D341Med (cell line): ENCODE measurements at places on chromosomes 3 and 15.
A peak's percentile ranks its signal among the peaks of the same experiment; 100 is the strongest.

GRCh38 chr15:92877416-92877815 is 22.7 kb upstream of the CHD2 start:
- no peak for DNase-seq

GRCh38 chr15:87631775-87632174 is 624.8 kb downstream of the NTRK3 start:
- DNase-seq: no peak

DNA sequence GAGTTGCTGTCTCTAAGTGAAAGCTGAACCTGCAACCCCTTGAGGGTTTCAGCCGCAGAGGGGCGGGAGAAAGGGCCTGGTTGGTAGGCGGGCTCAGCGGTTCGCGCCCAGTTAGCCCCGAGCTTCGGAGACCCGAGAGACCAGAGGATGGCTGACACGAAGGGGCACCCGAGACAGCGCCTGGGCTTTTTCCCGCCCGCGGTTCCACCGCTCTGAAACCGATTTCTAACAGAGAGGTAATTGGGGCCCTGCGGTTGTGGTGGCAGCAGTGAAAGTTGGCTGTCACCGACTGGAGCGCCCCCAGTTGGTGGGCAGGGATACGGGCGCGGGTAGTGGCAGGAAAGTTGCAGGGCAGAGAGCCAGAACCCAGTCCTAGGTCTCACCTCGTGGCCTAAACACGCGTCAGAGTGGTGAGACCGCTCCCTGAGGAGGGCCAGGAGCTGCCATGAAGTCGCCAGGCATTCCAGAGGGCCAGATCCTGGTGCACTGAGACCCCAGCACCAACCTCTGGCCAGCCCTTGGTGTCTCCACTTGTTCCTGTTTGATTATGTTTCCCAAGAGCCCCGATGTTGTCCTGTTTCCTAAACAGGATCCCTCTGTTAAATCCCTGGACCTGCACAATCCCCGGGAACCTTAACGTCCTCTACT is 625 bp upstream of the ELL3 start:
- peak; percentile 83 for DNase-seq

DNA sequence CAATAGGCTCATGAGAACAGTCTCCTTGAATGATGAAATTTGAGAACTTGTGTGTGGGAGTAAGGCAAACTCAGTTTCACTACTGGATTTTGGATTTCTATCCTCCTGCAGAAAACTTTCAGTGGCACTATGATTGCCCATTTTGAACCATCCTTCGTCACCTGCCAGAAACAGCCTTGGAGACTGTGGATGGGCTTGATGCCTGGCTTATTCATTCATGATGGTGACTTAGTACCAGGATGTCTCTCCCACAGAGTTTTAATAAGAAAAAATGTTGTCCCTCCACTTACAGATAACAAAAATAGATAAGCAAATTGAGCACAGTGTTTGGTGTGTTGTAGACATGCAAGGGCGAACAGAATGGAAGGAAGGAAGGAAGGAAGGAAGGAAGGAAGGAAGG is 53.5 kb upstream of the CPNE4 start:
- no peak for DNase-seq

DNA sequence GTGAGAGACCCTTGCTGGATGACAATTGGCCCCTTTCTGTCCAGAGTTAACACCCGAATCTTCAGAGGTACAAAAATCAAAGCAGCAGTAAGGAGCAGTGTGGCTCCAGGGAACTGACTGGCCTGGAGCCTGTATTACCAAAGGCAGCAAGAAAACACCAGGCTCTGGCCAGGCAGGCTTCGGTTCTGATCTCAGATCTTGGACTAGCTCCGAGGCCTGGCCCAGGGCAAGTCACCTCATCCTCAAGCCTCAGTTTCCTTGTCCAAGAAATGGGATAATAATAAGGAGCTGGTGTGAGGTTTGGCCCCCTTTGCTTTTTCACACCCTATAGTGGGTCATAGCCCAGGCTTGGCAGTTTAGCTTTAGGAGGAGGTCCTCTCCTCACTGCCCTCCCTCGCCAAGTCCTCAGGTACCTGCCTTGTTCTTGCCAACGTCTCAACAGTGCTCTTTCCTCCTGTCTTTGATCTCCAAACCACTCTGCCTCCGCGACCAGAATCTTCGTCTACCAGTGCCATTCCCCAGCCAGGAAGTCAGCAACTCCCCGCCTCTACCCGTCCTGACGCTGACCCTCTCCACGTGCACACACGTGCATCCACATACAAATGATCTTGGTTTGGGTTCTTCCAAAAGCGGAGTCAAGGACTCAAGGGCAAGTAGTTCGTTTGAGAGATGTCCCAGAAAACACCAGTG is 82.6 kb upstream of the TLE3 start:
- no peak for DNase-seq
